ENCODE measurements at places on chromosomes 5 and 9. TPM values are rescaled to one million over a fixed set of nuclear protein-coding genes. Genes with fewer than 3 reads are reported as not detected.

DNA sequence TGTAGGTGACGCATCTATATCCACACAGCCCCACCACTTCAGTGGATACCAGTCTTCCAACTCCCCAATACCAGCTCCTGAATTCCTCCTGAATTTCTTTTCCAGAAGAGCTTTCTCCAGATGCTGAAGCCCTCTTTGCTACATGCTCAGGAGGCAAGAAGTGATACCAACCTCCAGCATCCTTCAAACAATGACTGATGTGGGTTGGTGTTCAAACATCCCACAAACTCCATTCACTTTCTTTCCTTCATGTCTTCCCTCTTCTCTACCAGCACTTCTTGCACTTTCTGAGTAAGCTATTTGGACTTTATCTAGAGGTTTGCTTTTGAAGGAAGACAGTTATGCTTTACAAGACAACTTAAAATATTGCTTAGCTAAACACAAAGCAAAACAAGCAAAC, 179.9 kb upstream of the RORB start:
- DNase-seq = no peak

DNA sequence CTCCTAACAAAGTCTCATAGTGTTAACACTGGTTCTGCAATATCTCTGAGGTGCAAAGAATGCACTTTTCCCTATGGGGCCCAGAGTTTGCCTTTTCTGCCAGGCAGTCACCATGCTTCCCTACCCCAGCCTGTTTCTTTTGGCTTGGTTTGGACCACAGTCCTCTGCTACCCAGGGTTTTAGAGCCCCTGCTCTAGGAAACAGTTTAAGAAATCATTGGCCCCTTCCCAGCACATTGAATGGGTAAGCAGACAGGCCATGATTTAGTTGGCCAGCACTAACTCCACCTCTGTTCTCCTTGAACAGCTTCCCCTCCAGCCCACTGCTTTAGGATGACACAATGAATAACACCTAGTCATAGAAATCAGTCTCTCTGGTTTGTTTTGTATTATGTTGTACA, 73.2 kb downstream of the UBAP1 start:
- DNase-seq = no peak

Gene GRK6
- 43.9 TPM for total RNA-seq

Gene SLC28A3
- 1.6 TPM for total RNA-seq

Gene SHISAL2B
- total RNA-seq = not detected
